Activated naive CD8-positive, alpha-beta T cell treated with anti-CD3 and anti-CD28 coated beads for 36 hours (primary cell): ENCODE measurements at places on chromosomes 7 and 10. TPM values are rescaled to one million over a fixed set of nuclear protein-coding genes. Genes with fewer than 3 reads are reported as not detected.

- H3K36me3 ChIP-seq, result no peaks in the 10 kb centered on the region
- no peak overlapping the region for H3K4me3 ChIP-seq
- no peak for DNase-seq
- peaks cover 10% of the 10 kb centered on the region for H3K27me3 ChIP-seq
- no peak overlapping the region for H3K27ac ChIP-seq
- H3K4me1 ChIP-seq, result no peaks in the 10 kb centered on the region
Observed at GRCh38 chr7:17633067-17633466, 307.2 kb downstream of the SNX13 start.

GRCh38 chr10:114615600-114616007 lies 42.5 kb downstream of the ABLIM1 start:
- no peak overlapping the region for H3K27ac ChIP-seq
- H3K4me3 ChIP-seq, result no peak overlapping the region
- peaks cover 8% of the 10 kb centered on the region for H3K4me1 ChIP-seq
- no peaks in the 10 kb centered on the region for H3K27me3 ChIP-seq

- DNase-seq, result no peak
- H3K27me3 ChIP-seq, result no peaks in the 10 kb centered on the region
Observed at GRCh38 chr10:115903207-115903606, 369.8 kb downstream of the GFRA1 start.

DNA sequence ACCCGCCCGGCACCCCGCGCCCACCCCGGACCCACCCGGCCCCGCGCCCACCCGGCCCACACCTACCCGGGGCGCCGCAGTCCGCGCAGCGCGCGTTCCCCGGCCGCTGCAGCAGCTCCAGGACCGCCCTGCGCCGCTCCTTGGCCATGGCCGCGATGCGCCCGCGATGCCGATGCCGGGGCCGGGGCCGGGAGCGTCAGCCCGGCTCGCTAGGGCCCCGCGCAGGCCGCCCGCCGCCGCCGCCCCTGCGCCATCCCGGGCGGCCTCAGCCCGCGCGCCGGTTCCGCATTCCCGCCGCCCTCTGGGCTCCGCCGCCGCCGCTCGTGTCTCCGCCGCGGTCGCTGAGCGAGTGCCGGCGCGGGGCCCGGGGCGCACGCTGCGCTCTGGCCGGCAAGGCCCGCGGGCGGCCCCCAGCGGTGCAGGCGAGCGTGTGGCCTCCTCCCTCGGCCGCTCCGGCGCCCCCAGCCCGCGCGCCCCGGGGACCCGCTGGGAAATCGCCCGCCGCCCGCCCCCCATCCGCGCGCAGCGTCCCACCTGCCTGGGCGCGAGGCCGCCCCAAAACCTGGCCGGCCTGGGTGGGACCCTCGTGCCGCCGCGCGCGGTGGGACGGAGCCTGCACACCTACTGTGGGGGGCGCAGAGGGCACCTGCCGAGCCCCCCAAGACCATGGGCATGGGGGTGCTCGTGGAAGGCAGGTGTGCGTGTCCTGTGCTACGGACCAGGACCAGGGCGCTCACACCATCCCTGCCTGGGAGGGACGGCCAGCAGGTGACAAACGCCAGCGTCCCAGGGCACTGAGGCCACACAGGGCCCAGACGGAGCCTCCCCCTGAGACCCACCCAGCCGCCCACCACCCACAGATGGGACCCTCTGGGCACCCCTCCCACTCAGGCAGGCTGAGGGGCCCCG lies at the start of gene ADAP1:
Gene ADAP1 (minus strand): TSS at position 351 of the 909 bp plus-strand sequence. CDS start 203 bp downstream, at position 148.
- H3K4me3 ChIP-seq, result peak within 1 kb of the TSS; percentile 67
- peaks cover 11% of the 10 kb centered on the region for H3K36me3 ChIP-seq
- peaks cover 17% of the 10 kb centered on the region for H3K4me1 ChIP-seq
- peak within 1 kb of the TSS; percentile 60 for H3K27ac ChIP-seq
- peak; percentile 80 for DNase-seq
- peaks cover 4% of the 10 kb centered on the region for H3K27me3 ChIP-seq

DNA sequence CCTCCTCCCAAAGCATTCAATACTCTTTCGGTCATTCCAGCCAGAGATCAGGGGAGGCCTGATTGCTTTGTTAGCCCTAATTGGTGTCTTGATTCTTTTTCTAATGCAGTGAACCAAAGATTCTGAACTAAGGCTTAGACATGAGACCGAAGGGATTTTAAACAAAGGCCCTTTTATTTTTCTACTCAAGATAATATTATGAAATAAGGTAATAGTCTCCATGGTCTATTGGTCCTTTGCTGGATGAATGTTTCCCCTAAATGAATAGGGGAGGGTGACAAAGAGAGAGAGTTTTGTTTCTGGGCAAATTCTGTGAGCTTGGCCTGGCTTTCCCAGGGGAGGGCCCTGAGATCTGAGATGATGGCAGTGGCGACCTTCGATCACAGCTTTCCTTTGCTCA lies 449.1 kb downstream of the TYW1 start:
- H3K27me3 ChIP-seq, result no peaks in the 10 kb centered on the region
- no peak for DNase-seq
- no peaks in the 10 kb centered on the region for H3K36me3 ChIP-seq
- H3K4me3 ChIP-seq, result no peak overlapping the region

GRCh38 chr7:108375668-108376067 lies 80.6 kb downstream of the NRCAM start:
- H3K4me3 ChIP-seq, result no peak overlapping the region
- H3K4me1 ChIP-seq, result peaks cover 26% of the 10 kb centered on the region
- DNase-seq, result no peak
- H3K27ac ChIP-seq, result no peak overlapping the region

- no peak overlapping the region for H3K27ac ChIP-seq
- H3K27me3 ChIP-seq, result no peaks in the 10 kb centered on the region
- H3K4me3 ChIP-seq, result no peak overlapping the region
- DNase-seq, result no peak
- H3K4me1 ChIP-seq, result no peaks in the 10 kb centered on the region
Observed at GRCh38 chr7:117424090-117424829, 3.0 kb downstream of the ASZ1 start.

DNA sequence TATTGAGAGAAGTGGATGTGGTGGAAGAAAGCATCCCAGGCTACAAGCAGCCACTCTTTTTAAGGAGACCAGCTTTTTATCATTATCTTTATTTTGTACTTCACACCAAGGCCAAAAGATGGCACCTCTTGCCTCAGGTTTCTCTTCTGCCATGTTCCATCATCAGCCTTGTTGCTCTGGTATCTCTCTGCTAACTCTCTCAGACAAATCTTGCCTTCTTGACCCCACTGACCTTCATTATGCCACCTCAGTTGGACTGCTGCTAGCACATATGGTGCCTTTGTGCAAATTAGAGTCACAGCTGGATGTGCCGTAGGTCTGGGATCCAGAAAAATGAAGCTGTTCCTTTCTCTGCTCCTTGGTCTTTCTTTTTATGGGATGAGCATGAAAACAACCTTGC lies 47.1 kb upstream of the DYNC1I1 start:
- no peaks in the 10 kb centered on the region for H3K4me1 ChIP-seq
- no peaks in the 10 kb centered on the region for H3K36me3 ChIP-seq
- H3K4me3 ChIP-seq, result no peak overlapping the region
- no peak for DNase-seq

GRCh38 chr10:34815185-34816084 lies at the start of gene PARD3:
TSS of gene PARD3 (minus strand) at chr10:34815296. CDS start at chr10:34814995, 301 bp downstream.
- peaks cover 9% of the 10 kb centered on the region for H3K4me1 ChIP-seq
- no peak within 1 kb of the TSS for H3K27ac ChIP-seq
- DNase-seq, result peak; percentile 23
- H3K27me3 ChIP-seq, result peaks cover 57% of the 10 kb centered on the region

DNA sequence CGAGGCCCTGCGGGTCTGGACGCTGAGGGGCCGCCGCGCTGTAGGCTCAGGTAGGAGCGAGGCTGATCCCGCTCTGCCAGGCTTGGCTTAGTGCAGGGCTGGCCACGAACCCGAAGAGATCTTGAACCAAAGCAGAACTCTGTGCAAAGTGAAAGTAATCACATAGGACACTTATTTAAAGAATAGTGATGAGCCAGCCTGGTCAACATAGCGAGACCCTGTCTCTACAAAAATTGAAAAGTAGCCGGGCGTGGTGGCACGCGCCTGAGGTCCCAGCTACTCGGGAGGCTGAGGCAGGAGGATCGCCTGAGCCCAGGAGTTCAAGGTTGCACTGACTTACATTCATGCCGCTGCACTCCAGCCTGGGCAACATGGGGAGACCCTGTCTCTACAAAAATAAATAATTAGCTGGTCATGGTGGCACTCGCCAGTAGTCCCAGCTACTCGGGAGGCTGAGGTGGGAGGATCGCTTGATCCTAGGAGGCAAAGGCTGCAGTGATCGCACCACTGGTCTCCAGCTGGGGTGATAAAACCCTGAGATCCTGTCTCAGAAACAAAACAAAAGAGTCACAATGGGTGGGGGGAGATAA lies 541 bp downstream of the ZSCAN25 start:
- peak overlapping the region; percentile 95 for H3K27ac ChIP-seq
- H3K4me1 ChIP-seq, result peaks cover 57% of the 10 kb centered on the region
- no peak for DNase-seq
- no peaks in the 10 kb centered on the region for H3K27me3 ChIP-seq
- H3K36me3 ChIP-seq, result peaks cover 48% of the 10 kb centered on the region

DNA sequence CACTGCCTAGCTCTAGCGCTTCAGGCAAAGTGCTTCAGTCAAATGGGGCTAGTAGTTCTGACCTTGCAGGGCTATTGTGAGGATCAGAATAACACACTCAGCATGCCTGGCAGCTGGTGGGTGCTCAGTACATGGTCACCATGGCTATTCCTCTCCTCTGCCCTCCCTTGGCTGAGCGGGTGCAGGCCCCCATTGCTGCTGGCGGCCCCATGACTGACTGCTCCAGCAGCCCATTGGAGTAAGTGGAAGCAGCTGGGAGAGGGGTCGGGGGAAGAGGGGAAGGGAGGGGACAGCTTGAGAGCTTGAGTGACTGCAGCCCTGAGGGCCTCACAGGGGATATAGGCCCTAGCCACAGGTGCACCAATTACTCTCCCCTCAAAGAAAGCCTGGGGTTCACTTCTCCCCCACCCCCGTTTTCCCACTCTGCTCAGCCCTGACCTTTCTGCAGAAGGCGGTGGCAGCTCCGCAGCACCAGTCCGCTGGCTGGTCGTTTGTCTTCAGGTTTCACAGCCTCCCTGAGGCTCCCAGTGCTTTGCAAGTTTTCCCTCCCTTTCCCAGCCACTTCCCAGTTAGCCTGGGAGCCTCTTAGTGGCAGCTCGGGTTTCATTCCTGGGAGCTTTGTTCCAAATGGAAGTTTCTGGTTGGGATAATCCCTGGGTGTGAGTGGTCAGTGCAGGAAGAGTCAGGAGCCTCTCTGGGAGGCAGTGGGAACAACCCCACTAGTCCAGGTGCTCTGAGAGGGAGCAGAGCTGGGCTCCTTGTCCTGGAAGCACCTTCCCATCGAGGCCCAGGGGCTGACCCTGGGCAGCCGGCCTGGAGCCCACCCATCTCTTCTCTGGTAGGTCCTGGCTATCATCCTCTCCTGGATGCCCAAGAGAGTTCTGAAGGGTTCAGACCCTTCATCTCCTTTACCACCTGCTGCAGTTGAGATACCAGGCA lies 16.3 kb downstream of the FGF8 start:
- peaks cover 20% of the 10 kb centered on the region for H3K27me3 ChIP-seq
- no peaks in the 10 kb centered on the region for H3K4me1 ChIP-seq
- H3K4me3 ChIP-seq, result no peak overlapping the region

CALML5 gene
- total RNA-seq, result not detected
